ENCODE measurements at places on chromosomes 12 and 14.

DNA sequence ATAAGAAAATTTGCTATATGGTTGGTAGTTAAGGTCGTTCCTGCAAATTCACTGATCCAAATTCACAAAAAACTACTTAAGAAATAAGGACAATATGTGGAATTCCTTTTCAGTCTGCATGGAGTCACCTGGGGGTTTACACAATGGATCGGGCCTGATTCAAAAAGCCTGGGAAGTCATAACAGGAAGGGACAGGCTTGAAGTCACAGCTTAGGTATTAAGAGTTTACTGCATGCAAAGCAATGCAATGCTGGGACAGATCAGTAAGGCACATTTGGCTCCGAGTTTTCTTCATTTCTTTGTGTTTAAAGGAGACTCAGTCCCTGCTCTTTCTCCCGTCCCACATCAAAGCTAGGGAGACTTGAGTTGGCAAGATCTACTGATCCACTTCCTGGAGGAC is 153.3 kb downstream of the NTF3 start:
- no peak for DNase-seq

DNA sequence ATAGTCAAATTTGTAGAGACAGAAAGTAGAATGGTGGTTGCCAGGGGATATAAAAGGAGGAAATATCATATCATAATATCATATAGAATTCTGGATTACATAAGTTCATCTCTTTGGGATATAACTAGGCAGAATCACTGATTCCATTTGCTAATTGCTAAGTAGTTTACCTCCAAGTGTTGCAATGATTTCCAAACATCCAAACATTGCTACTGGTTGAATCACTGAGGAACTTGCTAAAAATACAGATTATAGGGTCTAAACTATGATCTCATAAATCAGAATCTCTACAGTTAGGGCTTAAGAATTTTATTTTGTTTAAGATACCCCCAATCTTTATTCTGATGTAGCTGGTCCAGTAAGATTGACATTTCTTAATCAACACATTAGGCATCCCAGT is 16.1 kb upstream of the TAS2R42 start:
- no peak for DNase-seq

- no peak for DNase-seq
These were observed 246.8 kb upstream of the DAAM1 start for GRCh38 chr14:58941629-58942028.

- DNase-seq, result no peak
These were observed 34.8 kb downstream of the AMN start for GRCh38 chr14:102957222-102957621.
